ENCODE measurements at places on chromosomes 1 and 21. TPM values are rescaled to one million over a fixed set of nuclear protein-coding genes. Genes with fewer than 3 reads are reported as not detected.

Gene TSPEAR
- total RNA-seq: not detected

Gene IBA57
- 8.3 TPM for total RNA-seq

Gene B3GALT2
- 0.80 TPM for total RNA-seq

Gene KISS1
- total RNA-seq: not detected

Gene C1orf94
- not detected for total RNA-seq
